ENCODE measurements at places on chromosomes 6 and 20.

DNA sequence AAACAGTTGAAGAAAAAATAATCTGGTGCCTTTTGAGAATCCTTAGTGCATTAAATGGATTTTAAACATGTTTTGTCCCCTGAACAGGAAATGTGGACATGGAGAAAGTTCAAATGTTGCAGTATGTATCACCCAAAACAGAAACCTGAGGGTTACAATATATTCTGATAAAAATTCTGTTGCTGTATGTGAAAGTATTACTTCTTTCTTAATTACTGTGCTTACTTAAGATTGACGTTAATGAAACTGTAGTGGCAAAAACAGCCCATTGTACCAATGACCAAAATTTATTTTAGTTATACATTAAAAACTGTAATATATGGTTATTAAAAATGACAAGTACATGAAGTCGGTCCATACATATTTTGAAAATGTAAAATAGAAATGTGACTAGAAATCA, 100.6 kb downstream of the PRDM1 start:
- no peak for DNase-seq

GRCh38 chr6:21596949-21597682, 3.6 kb downstream of the SOX4 start:
- peak; percentile 38 for DNase-seq

GRCh38 chr6:132188556-132189264, 212.6 kb downstream of the MOXD1 start:
- DNase-seq = no peak

DNA sequence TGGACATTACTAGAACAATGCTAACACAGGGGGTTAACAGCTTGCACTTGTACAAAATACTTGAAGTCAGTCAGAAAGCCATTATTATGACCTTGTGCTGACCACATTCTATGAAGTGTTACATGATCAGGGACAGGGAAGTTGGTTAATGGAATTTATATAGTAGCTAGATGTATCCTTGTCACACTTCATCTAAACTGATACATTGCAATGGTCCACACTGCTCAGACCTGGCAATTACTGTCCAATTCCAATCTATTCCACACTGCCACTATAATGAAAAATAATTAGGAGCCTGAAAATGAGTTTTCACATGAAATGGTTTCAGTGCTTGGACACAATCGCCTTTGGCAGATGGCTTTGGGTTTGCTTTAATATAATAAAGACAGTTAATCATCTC, 850.8 kb downstream of the EPHA7 start:
- no peak for DNase-seq

DNA sequence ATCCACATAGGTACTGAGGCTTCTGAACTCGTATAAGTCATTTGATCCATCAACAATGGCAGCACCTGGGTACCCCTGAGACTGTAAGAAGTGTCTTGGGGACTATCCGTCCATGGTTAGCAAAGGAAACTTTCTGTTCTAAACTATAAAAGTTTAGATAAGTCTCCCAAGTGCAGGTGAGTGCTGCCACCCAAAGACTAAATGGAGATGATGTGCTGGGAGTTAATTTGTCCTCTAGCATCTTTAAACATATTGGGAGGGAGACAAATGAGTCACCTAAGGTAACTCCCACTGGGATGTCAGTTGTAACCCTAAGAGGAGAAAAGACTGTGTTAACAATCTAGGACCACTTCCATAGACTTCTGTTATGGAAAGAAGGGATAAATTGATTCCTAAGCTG, 6.2 kb downstream of the BEND6 start:
- DNase-seq = no peak

DNA sequence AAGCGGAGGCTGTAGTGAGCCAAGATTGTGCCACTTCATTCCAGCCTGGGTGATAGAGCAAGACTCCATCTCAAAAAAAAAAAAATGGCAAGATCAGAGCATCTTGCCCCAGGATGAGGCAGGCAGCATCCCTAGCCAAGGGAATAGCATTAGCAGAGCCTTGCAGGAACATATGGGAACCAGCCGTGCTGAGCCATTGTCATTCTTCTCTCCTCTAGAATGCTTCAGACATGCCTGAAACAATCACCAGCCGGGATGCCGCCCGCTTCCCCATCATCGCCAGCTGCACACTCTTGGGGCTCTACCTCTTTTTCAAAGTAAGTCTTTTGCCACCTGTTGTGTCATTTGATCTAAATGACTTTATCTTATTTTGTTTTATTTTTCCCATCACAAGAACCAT, 13.0 kb downstream of the HM13 start:
- no peak for DNase-seq

DNA sequence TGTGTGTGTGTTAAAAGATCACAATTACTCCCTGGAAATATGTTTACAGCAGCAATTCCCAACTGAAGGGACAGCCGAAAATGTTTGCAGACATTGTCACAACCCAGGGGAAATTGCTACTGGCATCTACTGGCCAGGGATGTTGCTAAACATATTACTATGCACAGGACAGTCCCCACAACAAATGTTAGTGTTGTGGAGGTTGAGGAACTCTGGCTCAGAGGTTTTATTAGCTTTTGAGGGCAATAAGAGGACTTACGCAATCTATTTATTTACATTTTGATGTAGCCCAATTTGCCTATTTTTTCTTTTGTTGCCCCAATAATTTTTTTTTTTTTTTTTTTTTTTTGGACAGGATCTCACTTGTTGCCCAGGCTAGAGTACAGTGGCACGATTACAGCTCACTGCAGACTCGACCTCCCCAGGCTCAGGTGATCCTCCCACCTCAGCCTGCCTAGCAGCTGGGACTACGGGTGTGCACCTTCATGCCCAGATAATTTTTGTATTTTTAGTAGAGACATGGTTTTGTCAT, 154.1 kb downstream of the RPS12 start:
- DNase-seq = no peak

- DNase-seq = no peak
Measured at GRCh38 chr20:11212272-11212671, 538.5 kb upstream of the JAG1 start.

- DNase-seq = no peak
Measured at GRCh38 chr6:11223286-11223864, 9.1 kb downstream of the NEDD9 start.

GRCh38 chr6:4057036-4057435, 21.9 kb downstream of the FAM217A start:
- DNase-seq = no peak

- no peak for DNase-seq
Measured at GRCh38 chr6:4324746-4325145, 189.4 kb upstream of the ECI2 start.

DNA sequence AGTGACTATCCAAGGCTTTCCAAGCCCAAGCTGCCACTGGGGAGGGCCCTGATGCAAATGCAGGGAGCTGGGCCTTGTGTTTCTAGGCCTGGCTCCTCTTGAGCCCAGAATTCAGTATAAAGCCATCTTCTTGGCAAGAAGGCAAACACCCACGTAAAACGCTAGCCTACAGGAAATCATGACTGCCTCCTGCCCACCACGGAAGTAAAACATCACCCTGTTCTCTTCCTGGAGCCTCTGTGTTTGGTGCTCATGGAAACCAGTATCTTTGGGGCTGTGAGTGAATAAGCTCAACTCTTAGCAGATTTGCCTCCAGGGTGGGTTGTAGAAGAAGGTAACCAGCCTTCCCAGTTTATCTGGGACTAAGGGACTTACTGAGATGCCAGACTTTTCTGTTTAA, 271.0 kb downstream of the ZNF217 start:
- no peak for DNase-seq

DNA sequence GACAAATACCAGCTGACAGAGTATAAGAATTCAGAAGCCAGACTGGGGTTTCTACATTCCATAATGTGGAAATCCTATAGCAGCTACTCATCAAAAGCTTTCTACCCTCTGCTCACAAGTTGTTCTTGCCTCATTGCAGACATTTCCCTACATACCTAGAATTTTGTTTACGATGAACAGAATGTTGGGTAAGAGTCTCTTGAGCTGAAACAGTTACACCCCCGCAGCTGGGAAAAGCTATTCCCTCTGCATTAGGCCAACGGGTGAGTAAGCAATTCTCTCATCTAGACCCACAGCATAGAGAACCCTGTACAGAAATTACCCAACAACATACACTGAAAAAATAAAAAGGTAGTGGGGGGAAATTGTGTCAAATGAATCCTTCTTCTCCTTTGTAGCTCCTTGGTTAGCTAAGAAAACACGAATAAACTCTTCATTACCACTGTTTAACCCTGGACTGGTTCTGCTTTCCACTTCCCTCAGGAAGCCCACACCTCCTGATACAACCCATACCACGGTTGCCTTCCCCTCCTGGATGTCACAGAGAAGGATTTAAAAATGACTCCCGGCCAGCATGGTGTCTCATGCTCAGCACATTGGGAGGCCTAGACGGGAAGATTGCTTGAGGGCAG, 215.0 kb upstream of the SHLD1 start:
- no peak for DNase-seq

DNA sequence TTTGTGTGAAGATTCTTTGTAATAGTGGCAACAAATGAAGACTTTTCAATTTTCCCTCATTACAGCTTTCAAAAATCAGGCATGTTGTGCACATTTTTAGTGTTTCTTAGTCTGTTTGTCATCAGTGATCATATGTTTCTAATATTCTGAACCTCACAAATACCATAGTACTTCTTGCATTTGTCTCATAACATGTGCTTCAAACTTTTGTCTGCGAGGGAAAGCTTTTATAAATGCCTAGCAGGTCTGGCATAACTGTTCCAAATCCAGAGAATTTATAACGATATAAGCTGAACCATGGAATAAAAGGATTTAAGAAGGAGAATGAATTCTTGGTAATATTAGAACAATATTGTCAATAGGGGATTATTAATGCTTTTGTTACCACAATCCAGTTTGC, 670.2 kb downstream of the RFPL4B start:
- no peak for DNase-seq

GRCh38 chr6:16420337-16420714, 181.9 kb downstream of the GMPR start:
- no peak for DNase-seq

DNA sequence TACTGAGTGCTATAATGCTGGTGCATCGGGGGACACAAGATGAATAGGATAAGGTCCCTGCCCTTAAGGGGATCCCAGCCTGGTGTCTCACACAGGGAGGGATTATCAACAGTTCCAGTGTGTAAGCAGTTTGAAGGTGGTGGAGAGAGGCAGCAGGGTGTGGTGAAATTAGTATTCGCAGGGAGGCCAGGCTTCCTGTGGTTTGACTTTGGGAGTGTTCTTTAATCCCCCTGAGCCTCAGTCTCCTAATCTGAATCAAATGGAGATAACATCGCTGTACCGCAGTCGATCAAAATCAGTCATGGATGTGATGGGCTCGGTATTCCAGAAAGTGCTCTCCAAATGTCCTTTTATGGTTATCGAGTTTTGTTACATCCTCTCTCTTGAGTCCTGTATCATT, 288.1 kb upstream of the SUPT3H start:
- no peak for DNase-seq

DNA sequence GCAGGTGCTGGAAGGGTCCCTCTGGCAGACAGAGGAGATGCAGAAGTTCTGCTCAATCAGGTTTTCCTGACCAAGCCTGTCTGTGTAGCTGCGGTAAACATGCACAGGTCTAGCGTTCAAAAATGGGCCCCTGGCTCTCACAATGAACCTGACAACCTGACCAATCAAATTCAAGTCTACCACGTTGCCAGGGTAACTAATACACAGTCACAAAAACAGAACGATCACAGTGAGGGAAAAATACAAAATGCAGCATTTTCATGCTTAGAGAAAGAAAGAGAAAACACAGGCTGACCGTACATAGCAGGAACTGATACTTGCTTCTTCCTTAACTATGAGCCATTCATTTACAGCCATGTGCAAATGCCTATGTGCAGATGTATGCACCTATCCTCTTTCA, 353.1 kb upstream of the TSHZ2 start:
- DNase-seq = no peak

Measured in cerebellar nuclear complex (tissue), 1 donor.